ENCODE measurements at places on chromosomes 4 and X. TPM values are rescaled to one million over a fixed set of nuclear protein-coding genes. Genes with fewer than 3 reads are reported as not detected.

The GC gene
- not detected for total RNA-seq

The MAGEA10 gene
- total RNA-seq: 0.07 TPM

The TLR3 gene
- total RNA-seq: 0.40 TPM

The IL21 gene
- not detected for total RNA-seq

The SCML2 gene
- 6.6 TPM for total RNA-seq

The NPNT gene
- 0.29 TPM for total RNA-seq

The USP17L27 gene
- not detected for total RNA-seq

Data from A549 treated with GW870086 at 1 μM for 4 hours (cell line).